ENCODE measurements at places on chromosomes 7 and 10. TPM values are rescaled to one million over a fixed set of nuclear protein-coding genes. Genes with fewer than 3 reads are reported as not detected.

DNA sequence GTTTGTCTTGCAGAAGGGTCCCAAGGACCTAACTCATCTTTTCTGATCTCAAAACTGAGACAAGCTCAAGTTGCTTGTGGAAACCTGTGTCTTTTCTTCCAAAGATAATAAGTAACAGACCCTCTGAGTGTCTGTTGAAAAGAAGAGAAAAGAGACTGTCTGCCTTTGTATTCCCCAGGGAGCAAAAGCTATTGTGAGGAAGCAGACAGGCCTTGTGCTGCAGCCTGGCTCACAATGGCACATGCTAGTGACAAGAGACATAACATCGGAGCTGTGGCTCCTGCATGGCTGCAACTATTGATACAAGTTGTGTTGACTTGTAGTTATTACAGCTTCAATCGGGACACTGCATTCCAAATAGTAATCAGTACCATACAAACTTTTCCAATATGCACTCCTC, 202.9 kb downstream of the DKK1 start:
- DNase-seq = no peak

DNA sequence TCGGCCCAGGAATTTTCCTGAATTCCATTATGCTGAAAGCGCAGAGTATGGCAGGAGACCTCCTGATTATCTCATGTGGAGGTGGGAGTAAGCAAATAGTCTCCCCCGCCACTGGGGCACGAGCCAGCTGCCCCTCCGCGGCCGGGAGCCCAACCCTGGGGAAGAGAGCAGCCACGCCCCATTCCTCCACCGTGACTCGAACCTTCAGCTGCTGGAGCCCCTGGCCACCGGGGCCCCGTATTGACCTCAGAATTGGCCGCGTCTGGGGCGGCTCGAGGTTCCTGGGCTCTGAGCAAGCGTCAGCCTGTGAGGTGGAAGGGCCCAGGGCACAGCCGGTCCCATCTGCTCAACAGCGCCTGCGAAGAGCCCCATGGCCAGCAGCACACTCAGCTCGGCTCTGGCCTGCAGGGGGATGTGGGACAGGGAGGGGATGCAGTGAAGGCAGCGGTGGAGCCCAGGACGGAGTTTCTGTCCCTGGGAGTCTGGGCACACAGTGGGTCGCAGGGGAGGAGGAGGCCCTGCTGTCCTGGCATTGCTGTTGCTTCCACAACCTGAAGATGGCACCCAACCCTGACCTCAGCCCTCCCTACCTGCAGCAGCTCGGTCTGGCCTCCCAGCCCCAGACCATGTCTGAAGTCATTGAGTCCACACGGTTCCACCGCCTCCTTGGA, 97.8 kb downstream of the CHST15 start:
- peak; percentile 83 for DNase-seq

DNA sequence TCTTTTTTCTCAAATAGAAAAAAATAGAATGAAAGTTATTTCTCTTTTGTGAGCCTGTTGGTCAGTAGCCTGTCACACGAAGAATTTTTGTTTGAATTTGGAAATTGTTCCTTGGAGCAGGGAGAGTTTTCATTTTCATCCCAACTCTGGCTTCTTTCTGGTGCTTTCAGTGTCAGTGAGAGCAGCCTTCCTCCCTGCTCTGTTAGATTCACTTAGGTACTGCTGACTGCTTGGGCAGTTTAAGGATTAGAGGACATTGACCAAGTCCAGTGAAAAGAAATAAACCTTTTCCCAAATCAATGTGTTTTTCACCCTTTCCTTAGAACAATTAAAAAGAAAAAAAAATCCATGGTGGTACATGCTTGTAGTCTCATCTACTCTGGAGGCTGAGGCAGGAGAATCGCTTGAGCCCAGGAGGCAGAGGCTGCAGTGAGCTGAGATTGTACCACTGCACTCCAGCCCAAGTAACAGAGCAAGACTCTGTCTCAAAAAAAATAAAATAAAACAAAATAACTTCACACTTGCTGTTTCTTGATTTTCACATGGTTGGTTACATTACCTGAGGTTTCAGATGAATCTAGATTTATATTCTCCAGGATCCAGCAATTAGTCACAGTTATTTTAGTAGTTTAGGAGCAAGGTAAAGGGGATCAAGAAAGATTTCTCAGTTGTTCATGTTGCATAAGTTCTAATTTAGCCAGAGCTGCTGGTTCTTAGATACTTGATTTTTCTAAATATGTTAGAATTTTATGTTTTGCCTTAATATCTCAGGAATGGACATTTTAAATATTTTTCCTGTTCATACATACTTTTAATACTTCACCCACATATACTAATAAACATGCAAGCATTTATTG, 63.1 kb downstream of the ZNRF2 start:
- DNase-seq = no peak

DNA sequence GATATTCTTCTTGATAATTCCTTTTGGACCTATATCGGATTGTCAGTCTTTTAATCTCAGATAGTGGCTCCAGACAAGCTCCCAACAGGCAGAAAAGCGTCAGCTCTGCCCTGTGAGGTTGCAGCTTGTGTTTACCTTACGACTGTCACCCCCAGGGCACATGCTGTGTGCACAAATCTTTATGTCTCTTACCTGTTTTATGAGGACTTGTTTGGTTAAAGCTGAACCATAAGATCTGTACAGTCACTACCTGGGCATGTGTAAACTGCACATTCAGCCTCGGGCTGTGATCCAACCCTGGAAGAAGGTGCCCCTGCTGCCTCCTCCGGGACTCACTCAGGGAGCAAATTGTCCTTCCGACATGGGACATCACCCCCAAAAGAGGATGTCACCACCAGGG, 119.8 kb downstream of the GALNT17 start:
- DNase-seq = peak; percentile 37

GRCh38 chr10:53675177-53675576, 902.6 kb upstream of the MBL2 start:
- no peak for DNase-seq

- no peak for DNase-seq
Measured at GRCh38 chr7:66664590-66665293, 36.1 kb downstream of the KCTD7 start.

DNA sequence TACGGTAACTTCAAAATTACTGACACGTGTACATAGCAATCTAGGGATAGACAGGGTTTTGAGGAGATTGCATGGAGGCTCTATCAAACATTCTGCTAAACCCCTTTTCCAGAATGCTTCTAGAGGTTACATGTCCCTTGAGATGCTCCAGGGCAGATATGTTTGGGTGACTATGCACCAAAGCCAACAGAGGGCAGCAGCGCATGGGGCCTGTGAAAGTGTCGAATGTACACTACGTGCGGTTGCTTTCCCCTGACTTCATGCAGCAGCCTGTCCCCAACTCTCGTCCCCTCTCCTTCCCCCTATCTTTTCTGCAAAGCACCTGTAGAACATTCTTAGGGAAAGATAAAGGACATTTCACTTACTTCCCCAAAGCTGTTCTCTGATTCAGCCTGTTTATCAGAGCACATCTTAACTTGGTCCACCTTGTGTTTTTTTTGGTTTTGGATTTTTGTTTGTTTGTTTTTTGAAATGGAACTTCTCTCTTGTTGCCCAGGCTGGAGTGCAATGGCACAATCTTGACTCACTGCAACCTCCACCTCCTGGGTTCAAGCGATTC, 90.2 kb downstream of the UBE3C start:
- no peak for DNase-seq

- no peak for DNase-seq
Measured at GRCh38 chr10:129057856-129058663, 409.0 kb upstream of the MGMT start.

GRCh38 chr10:102310361-102311024, 65.2 kb downstream of the GBF1 start:
- peak; percentile 44 for DNase-seq

DNA sequence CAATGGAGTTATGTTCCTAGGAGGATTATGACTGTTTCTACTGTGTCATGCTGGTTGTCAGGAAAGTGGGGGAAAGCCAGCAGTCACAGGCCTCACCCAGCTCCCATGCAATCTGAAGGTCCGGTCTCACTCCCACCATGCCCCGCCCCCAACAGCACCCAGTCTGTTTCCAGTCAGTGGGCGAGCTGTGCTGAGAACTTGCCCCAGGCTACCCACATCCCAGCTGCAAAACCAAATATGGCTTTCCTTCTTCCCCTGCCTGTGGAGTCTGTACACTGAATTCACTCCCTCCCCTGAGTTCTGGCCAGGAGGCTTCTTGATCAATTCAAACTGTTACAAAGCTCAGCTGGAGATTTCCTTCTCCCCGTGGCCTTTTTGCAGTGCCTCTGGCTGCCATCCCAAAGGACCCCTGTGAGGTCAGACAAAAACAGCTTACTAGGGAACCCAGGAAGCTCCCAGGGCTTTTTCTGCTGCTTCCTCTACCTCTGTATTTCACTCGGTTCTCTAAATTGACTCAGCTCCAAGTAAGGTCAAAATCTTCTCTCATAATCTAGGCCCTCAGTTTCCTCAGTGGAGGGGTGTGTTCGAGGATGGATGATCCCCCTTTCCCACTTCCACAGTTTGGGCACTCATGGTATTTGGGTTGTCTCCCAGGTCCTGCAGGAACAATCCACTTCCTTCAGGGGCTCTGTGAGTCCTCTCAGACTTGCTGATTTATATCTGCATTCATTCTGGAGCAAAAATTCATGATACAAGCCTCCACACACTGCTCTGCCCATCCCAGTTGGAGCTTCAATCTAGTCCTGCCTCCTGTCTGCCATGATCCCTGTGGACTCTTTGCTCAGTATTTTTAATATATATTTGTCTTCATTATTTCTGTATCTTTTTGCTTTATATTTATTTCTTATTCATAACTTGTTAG, 205.5 kb downstream of the SEMA3D start:
- no peak for DNase-seq

- peak; percentile 82 for DNase-seq
Measured at GRCh38 chr10:35640951-35641675, 983 bp downstream of the FZD8 start.

DNA sequence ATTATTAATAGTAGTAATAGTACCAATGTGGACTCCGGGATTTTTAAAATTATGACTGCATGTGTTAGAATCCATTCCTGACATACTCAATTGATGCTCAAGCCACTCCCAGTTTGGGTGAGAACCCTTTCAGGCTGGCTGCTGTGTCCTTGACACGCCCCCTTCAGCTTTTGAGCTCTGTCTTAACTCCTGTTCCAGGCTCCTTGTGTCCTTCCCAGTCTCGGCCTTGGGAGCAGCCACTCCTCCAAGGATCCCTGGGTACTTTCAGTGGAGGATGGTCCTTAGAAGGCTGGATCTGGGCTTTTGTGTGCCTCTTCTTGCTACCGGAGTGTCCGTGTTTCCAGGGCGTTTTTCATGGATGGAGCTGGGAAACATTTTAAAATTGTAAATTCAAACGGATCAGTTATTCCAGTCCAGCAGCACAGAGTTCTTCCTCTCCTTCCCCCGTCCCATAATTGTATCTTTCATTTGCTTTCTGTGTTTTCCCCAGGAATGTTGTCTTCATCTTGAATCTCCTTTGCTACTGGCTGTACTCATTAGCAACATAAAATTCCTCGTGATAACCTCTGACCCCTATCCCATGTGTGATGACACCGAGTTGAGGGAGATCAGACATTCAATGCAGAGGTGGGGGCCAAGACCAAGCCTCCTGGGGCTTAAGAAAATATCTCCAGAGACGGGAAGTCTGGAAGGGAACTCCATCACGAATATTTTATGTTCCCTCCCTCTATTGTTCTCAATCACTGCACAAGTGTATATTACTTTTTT, 40.0 kb upstream of the PFKFB3 start:
- DNase-seq = no peak

DNA sequence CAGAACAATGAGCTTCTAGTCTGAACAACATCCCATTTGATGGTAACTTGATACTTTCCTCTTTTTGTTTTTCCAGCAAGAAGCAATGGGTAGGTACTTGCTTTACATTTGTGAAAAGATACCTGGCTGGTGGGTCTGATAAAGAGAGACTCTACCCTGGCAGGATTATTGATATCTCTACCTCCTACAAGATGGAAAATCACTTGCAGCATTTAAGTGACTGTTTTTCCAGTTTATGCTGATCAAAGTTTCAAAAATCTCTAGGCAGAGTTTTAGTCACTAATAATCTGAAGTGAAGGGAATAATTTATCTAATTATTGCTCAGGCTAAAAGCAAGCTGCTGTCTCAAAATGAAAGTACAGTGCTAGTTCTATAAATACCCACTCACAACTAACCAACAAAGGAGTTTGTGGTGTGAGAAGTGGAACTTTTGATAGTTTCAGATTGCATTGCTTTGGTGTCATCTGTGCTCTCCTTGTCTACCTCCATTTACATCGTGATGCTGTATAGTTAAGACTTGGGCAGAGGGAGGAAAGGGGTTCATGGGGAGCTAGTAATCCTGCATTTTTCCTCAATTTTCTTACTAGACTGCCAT, 86.0 kb upstream of the ANKRD1 start:
- no peak for DNase-seq

DNA sequence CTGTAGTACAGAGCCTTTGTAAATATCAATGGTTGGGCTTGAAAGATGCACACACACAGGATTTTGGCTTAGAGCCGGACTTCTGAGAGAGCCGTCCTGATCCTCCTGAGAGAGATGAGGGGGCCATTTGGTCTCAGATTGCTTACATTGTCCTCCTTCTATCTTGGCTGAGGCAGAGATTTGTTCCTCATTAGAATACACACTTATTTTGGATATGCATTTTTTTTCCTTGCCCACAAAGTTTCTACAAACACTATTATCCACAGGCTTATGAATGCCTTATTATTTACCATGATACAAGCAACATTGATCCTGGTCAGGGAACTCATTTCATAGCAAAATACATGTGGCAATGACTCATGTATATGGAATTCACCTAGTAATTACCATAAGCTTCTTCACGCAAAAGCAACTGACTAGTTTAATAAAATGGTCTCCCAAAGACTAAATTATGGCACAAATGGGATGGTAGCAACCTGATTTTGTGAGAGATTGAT, 175.3 kb downstream of the MDFIC start:
- peak; percentile 51 for DNase-seq

DNA sequence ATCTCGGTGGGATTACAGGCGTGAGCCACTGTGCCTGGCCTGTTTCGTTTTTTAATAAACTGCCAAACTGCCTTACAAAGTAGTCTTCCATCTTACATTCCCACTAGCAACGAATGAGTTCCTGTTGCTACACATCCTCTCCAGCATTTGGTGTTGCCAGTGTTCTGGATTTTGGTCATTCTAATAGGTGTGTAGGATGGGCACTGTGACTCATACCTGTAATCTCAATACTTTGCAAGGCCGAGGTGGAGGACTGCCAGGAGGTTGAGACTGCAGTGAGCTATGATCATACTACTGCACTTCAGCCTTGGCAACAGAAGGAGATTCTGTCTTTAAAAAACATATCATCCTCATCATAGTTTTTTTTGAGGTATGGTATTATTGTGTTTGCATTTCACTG, 21.4 kb upstream of the RSBN1L start:
- DNase-seq = peak; percentile 93

GRCh38 chr7:130912082-130912861, 178.3 kb upstream of the KLF14 start:
- DNase-seq = peak; percentile 61

Gene SGCE
- 31.6 TPM for total RNA-seq

Gene AKR1C1
- 10.6 TPM for total RNA-seq

Gene GPR15LG
- total RNA-seq = not detected

Gene TEX47
- total RNA-seq = not detected

Gene CCL24
- not detected for total RNA-seq

Gene METTL27
- total RNA-seq = 11.8 TPM

Gene MCM10
- 35.1 TPM for total RNA-seq

Gene CREB5
- total RNA-seq = 3.7 TPM

Gene TFAM
- total RNA-seq = 51.5 TPM

Gene LRRC61
- 8.6 TPM for total RNA-seq

Gene CFAP43
- total RNA-seq = 0.14 TPM

Gene ARID5B
- total RNA-seq = 11.0 TPM

Gene TRIM4
- 19.5 TPM for total RNA-seq
